ENCODE measurements at places on chromosomes 6 and 20.

GRCh38 chr20:57390604-57391438 is at the start of gene RBM38:
RBM38 (plus strand) TSS chr20:57391396; CDS start chr20:57391582, 186 bp downstream.
- peak; percentile 74 for DNase-seq

DNA sequence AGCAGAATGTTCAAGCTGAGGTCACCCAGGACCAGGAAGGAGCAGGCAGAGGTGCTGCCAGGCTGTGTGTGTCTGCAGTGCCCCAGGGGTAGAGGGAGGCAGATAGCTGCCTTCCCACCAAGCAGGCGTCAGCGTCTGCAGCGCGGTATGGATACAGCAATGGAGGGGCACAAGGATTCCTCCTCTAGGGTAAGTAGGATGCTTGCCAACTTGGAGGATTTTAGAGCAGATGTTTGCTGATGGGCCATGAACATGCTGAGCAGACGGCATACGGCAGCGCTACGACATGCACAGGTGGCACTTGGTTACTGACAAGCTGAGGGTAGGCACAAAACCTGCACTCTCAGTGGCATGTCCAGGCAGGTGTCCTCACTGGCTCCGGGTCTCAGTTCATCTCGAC is 48.1 kb downstream of the PSMG4 start:
- DNase-seq: no peak

DNA sequence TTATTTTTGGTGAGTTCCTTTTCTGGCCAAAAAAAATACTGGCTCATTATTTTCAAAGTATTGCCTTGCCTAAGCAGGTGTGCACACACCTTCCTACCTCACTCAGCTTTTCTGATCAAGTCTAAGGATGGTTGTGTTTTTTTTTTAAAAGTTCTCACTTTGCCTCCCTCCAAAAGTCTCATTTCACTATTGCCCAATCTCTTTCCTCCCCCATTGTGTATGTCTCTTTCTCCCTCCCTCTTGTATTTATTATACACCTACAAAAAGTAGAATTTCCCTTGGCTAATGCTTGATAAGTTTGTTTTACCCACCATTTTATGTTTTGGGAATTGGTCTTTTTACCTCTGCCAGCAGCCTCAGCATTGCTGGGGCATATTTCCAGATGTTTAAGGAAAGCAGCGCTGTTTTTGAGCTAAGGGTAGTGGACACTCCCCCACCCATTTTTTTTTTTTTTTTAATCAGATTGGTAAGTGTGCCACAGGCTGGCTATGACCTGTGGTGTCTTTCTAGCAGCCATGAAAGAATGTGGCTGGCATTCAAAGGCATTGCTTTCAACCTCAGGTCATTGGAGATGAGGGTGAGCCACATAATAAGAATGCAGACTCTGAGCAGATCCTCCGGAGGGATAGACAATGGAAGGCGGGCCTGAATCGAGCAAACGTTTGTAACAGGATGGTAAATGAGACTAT is 668.6 kb downstream of the UTRN start:
- DNase-seq: no peak

GRCh38 chr6:108654465-108655106 is 93.9 kb downstream of the FOXO3 start:
- no peak for DNase-seq

DNA sequence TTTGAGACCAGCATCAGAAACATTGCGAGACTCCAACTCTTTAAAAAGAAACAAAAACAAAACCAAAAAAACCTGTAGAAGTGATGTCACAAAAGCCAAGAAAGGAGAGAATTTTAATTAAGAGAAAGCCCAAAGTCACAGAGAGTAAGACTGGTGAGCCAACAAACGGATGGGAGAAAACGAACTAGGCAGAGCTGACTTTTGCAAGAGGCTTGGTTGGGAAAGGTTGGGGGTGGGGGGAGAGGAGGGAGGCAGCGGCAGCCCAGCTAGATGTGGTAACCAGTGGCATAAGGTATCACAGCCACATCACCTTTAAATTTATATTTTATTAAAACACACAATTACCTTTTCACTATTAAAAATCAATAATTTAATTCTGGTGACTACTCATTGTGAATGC is 23.5 kb downstream of the NOL7 start:
- no peak for DNase-seq

- peak; percentile 94 for DNase-seq
Observed at GRCh38 chr6:30684386-30685156, 1.9 kb downstream of the PPP1R18 start.

DNA sequence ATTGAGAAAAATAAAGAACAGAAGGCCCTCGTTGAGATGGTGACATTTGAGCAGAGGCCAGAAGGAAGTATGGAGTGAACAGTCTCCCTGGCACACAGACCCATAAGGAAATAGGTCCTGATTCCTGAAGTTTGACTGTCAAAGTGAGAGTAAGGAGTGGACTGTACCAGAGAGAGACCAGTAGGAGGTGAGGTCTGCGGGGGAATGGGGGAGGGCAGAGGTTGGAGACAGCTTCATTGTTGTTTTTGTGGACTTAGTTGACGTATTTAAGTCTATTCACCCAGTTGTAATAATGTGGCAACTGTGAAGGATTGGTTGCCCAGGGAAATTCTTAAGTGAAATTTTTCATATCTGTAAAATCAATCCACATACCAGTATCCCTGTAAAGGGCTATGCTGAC is 110.7 kb downstream of the TFAP2B start:
- DNase-seq: no peak

DNA sequence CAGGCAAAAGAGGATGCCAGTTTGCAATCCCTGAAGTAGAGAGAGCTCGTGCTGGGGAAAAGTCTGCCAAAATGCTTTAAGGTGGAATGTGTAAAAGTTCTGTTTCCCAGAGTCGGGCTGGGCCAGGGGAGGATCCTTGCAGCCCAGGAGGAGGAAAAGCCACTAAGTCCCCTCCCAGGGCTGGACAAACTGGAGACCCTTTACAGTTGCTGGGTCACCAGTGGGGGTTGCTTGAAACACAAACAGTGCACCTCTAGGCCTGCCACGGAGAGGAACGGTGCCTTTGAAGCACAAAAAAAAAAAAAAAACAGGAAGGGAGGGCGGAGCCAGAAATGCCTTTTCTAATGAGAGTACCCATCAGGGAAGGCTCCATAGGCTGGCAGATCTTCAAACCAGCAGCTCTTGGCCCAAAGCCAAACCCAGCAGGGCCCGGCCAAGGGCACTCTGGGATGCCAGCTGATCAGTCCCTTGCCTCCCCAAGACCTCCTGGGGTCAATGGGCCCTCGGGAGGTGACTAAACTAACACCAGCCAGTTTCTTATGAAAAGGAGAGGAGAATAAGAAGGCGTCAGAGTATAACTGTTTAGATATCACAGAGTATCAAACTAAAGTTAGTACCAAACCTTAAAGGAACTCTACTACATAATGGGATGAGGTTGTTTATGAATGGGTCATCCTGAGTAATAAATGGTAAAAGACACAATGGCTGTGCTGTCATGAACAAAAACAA is 23.7 kb downstream of the HLA-A start:
- DNase-seq: peak; percentile 90

- no peak for DNase-seq
Observed at GRCh38 chr20:1463971-1464570, 2.6 kb downstream of the NSFL1C start.

- peak; percentile 51 for DNase-seq
Observed at GRCh38 chr6:75608956-75609533, 7.4 kb downstream of the SENP6 start.

- DNase-seq: peak; percentile 44
Observed at GRCh38 chr20:8433291-8433690, 301.2 kb downstream of the PLCB1 start.

DNA sequence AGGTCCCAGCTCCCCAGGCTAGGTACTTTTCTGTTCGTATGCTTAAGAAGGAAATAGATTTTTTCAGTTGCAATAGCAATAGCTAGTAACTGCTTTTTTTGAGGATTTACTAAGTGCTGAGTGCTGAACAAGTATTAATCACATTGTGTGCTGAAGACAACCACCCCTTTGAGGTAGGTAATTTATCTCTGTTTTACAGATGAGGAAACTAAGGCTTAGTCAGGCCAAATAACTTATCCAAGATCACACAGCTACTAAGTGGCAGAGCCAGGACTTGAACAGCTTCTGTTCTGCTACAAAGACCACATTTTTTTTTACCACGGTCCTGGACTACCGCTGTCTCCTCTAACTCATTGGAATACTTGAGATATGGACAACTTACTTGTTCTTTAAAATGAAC is 39.8 kb downstream of the LRRN4 start:
- no peak for DNase-seq

GRCh38 chr6:51792273-51793030 is 295.0 kb downstream of the PKHD1 start:
- no peak for DNase-seq

DNA sequence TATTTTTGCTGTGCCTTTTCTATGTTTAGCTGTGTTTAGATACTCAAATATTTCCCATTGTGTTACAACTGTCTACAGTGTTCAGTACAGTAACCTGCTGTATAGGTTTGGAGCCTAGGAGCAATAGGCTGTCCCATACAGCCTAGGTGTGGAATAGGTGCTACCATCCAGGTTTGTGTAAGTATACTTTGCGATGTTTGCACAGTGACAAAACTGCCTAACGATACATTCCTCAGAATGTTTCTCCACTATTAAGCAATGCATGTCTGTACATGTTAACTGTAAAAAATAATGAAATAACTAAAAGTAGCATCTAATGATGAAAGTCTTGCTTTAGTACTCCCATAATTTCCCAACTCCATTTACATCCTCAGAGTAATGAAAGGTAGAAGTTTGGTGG is 46.0 kb downstream of the SERAC1 start:
- DNase-seq: no peak

DNA sequence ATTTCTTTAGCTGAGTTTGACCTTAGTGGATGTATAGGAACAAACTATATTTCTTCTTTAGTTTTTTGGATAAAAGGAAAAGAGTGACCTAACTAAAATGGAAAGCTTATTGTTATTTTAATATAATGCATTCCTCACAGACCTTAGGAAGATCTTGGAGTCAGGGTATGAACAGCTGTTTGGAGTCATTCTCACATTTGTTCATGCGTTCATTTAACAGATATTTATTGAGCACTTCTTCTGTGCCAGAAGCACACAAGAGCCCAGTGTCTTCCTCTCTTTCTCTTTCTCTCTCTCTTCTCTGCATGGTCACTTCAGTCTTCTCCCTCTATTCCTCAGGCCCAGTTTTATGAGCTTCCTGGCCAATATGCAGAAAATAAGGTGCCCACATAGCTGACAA is 744.0 kb upstream of the MAP3K7 start:
- DNase-seq: no peak
